ENCODE measurements at places on chromosomes 2 and 18.

- no peak for DNase-seq
These were observed 10.8 kb downstream of the IWS1 start for GRCh38 chr2:127515383-127515915.

- no peak for DNase-seq
These were observed 18.3 kb downstream of the GYPC start for GRCh38 chr2:126674075-126674744.

GRCh38 chr2:54106631-54107454 lies 8.6 kb upstream of the ACYP2 start:
- DNase-seq = peak; percentile 13

DNA sequence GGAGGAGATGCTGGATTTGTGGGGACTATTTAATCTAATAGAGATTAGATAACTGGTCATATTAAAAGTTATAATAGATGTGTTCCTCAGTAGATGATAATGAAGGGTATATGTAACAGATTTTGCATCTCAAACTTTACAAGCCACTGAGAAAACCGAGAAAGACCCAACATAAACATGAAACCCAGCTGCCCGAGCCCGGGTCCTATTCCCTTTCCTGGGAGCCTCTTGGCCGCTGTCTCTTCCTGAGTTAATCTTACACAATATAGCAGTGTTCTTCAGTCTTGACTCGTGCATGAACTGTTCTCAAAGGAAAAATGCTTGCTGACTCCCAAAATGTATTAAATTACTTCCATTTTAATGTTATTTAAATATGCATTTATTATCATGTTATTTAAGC lies 94.5 kb downstream of the COPS8 start:
- no peak for DNase-seq
